ENCODE measurements at places on chromosomes 2 and 18. TPM values are rescaled to one million over a fixed set of nuclear protein-coding genes. Genes with fewer than 3 reads are reported as not detected.
A peak's percentile ranks its signal among the peaks of the same experiment; 100 is the strongest.

- peak; percentile 87 for DNase-seq
- H3K4me1 ChIP-seq = peaks cover 60% of the 10 kb centered on the region
- no peaks in the 10 kb centered on the region for H3K36me3 ChIP-seq
- no peak overlapping the region for H3K4me3 ChIP-seq
- H3K27ac ChIP-seq = peak overlapping the region; percentile 81
Observed at GRCh38 chr2:102063941-102064678, 72.3 kb downstream of the IL1R2 start.

DNA sequence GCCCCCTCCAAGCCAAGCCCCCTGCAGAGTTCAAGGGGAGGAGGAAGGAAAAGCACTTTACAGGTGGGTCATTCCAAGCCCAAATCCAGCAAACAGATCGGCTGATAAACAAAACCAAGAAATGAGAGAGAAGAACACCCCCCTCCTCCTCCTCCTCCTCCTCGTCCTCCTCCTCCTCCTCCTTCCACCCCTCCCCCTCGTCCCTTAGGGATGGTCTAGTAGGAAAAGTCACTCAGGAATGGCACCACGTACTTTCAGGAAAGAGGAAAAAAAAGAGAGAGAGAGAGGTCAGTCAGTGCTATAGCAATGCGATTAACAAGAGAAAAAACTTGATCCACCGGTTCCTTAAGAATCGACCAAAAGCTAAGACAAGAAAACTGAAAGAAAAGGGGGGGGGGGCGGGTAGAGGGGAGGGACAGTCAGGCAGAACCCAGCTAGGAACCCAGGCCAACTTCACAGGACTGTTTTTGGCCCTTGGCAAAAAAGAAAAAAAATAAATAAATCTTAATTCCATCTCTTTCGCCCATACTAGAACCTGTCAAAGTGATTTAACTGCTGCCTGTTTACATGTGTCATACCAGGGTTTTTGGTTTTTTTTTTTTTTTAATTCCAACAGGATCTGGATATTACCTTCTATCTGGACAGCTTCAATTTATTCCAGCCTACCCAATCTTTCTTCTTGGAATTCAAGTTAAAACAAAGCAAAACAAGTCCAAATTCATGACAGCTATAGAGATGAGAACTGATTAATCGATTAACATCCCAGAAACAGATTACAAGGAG lies 906 bp downstream of the IKZF2 start:
- H3K27ac ChIP-seq = peak overlapping the region; percentile 84
- peak overlapping the region; percentile 64 for H3K4me3 ChIP-seq
- peaks cover 20% of the 10 kb centered on the region for H3K4me1 ChIP-seq
- no peaks in the 10 kb centered on the region for H3K36me3 ChIP-seq

DNA sequence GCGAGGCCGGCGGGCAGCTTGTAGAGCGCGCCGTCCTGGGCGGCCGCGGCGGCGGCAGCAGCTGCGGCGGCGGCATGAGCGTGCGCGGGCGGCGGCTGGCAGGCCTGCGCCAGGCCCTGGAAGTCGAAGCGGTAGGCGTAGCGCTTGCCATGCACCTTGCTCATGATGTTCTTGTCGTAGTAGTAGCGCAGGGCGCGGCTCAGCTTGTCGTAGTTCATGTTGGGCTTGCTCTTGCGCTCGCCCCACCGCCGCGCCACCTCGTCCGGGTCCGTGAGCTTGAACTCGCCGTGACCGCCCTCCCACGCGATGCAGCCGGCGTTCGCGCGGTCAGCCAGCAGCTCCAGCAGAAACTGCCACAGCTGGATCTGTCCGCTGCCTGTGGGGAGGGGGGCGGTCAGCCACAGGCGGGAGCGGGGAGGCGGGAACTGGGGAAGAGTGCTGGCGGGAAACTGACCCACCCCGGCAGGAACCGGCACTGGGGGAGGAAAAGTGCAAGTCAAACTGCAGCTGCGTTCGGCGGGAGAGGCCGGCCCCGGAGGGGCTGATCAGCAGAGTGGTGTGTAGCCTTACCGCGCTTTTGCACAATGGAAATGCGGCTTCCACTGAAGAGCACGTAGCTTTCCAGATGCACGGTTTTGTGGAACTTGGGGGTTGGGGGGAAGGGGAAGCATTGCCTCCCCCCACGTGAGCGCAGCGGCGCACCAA lies 3.0 kb downstream of the FEV start:
- peak overlapping the region; percentile 40 for H3K4me3 ChIP-seq
- peaks cover 83% of the 10 kb centered on the region for H3K27me3 ChIP-seq
- H3K4me1 ChIP-seq = peaks cover 38% of the 10 kb centered on the region
- peak; percentile 39 for DNase-seq

ANO7 gene
- 2.0 TPM for total RNA-seq

RND3 gene
- 40.1 TPM for total RNA-seq
